ENCODE measurements at places on chromosomes 2 and 18.

- no peak for DNase-seq
Measured at GRCh38 chr2:177348118-177348654, 44.4 kb upstream of the AGPS start.

DNA sequence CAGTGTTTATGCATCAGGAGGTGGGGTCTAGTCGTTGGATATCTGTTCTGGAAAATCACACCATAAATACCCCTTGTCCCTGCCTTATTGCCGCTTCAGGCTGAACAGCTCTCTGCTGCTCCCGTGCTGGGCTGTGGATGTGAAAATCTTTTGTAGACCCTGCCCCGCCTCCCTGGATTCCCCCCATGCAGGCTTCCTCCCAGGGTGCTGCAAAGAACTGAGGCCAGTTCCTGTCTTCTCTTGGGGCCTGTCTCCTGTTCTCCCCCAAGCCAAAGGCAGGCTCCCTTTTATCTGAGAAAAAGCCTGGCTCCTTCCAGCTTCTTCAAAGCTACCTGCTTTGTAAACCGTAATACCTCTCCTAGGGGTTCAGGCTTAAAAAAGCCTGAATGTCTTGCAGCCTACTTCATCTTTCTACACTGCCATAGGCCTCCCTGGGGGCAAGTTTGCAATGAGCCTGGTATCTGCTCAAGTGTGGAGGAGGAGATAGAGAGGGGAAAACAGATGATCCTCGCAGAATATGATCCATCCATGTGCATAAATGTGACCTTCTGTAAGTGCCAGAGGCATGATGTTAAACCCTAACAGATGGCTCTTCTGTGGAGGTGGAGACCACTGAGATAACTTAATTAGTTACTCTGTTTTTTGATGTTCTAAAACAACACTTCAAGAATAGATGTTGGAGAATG is 55.3 kb downstream of the VWA3B start:
- no peak for DNase-seq

DNA sequence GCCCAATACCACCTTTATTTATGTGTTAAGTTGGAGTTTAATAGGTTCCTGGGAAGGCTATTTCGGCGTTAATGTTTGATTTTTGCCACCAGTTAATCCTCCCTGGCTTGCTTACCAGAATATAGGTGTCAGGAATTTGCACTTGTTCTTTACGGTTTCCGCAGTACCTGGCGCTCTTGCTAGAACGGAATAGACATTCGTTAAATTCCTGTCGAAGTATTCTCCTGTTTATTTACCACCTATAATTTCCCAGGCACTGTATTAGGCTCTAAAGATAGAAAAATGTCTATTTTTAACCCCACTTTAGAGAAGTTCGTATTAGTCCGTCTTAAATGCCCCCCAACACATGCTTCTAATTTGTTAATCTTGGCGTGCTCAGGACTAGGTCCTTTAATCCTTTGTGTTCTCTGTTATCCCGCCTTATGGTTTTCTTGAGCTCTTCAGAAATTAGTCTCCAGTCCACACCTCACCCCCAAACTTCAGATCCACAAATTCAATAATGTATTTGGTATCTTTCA is 575 bp downstream of the CCDC150 start:
- no peak for DNase-seq

DNA sequence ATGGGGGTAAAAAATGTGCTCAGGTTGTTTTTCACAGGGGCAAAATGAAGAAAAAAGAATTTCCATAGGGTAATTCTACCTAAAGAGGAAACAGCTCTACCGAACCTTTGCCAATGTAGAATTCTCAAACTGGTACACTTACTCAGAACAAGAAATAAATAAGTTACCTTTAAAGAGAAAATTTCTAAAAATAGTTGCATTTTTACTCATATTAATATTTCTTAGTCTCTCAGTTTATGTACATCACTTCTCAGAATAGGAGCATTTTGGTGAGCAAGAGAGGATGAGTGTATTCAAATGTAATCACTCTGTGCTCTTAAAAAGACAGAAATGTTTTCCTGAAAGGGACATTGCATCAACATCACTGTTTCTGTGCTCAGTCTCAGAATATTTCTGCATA is 574.7 kb upstream of the SLC8A1 start:
- no peak for DNase-seq

- DNase-seq: no peak
Measured at GRCh38 chr18:8825273-8825672, 119.9 kb downstream of the MTCL1 start.

DNA sequence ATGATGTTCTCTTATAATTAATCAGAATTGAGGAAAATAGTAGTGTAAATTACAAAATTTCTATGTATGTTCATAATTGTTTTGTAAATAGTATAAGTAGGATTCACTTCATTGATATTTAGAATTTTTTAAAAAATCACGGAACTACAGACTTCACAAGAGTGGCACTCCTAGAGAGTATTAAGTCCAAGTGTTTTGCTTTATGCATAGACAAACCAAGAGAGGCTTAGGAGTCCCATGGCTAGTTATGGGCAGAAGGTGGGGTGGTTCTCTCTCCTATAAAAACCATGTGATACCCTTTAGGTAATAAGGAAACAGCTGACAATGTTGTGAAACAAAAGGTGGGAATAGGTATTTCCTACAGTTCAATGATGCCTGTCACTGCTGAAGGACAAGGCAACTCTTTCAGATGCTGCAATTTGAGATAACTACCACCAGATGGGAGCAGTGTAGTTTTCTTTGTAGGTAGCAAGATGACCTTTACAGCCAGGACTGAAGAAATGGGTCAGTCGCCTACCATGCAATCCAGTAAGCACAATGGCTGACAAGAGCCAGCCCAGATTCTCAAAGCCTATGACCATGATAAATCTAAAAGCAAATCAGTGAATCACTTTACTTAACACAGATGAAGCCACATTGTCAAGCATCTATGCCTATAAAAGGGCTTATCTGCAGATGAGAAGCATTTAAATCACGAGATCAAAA is 83.9 kb downstream of the AAK1 start:
- DNase-seq: no peak

DNA sequence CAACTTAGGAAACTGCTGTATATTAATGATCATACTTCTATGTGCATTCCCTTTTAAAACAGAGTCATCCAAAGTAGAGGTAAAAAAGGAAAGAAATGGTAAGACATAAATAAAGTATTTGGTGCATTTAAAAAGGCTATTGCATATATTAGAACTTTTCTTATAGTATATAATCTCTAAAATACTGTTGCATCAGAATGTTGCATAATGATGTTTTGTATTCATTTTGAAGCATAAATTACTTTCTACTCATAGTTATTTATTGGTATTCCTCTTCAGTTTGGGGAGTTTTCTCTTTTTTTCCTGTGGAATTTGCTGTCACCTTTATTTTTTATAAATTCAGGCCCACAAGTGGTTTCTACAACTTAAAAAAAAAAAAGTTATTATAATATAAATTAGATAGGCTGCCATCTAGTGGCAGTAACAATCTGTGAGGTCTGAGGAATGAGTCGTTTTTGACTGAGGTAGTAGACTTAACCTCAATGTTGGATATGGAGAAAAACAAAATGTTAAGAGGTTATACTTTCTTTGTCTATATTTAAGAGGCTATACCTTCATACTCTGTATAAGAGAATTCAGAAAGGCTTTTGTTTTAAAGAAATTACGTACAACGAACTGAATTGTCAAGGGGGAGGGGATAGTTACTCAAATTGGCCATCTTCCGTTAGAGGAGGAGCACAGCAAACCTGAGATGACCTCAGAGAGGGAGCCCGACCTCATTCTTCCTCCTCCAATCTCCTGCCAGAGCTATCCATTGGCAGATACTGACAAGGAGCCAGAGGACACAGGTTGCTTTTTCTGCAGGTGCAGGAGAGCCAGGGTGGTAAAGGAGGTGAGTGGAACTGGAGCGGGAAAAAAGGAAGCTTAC is 23.8 kb downstream of the ANKAR start:
- no peak for DNase-seq

DNA sequence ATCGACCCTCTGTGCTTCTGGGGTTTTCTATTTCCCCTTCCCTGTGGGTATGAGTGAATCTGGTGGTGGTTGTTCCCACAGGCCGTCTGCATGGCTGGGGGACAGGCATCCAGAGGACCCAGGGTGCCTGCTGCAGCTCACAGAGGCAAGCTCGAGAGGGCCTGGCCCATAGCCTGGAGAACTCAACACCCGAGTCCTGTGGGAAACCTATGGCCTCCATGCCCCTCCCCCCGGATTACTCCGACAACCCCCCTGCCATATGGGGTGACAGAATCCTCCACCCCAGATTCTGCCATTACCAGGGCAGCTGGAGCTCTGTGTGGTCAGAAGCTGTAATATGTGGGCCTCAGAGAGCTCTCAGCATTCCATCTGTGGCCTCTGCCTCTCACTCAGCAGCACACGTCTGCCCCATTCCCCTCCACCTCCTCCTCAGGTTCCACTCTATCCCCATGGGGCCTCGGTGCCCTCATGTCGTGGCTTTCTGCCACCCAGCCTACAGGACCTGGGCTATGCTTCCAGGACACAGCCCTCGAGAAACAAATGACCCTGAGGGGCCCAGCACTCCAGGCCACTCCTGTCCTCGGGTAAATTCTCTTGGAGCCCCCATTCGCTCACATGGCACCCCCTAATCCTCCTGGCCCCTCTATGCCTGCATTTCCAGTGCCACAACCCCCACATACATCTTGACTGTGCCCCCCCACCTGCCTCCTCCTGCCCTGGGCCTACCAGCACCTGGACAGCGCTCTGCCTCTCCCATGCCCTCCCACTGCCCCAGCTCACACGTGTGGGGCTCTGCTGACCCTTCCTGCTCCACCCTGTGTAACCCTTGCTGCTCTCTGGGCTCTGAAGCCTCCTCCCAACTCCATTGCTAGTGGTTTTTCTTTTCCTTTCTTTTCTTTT is 3.6 kb downstream of the MZT2A start:
- DNase-seq: no peak

- no peak for DNase-seq
Measured at GRCh38 chr18:56542476-56542875, 95.9 kb downstream of the TXNL1 start.

DNA sequence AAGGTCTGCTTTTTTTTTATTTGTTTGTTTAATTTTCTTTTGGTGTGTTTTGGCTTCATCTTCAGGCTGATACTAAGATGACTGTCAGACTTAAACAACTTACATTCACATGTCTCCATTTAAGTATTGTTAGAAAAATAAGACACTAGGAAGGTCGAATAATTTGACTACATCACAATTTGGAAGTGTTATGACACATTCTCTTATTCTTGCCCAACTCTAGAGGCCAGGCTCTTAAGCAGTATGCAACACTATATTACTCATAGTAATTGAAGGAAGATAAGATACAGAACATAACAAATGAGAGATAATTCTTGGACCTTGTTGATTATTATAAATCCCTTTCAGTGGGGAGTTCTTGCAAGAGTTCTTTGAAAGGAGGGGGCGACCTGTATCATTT is 295.3 kb upstream of the COL3A1 start:
- DNase-seq: no peak

DNA sequence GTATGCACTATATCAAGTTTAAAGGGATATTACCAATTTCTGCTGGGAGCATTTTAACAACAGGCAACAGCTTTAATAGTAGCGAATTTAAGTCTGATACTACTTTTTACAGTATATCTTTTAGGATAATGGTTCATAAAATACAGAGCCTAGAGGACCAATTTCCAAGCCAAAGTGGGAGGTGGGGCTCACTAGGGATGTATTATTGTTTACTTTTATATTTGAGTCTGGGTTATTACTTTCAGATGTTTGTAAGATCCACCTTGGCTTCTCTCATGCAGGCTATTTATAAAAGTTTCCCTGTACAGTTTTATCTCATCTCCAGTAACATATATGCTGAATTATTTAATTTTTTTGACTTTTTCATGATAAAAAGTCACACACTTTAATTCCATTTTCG is 242.0 kb downstream of the CMPK2 start:
- DNase-seq: no peak

- no peak for DNase-seq
Measured at GRCh38 chr2:42359965-42360483, 993 bp downstream of the COX7A2L start.

GRCh38 chr18:70075906-70076305 is 128.2 kb upstream of the CD226 start:
- DNase-seq: no peak

GRCh38 chr18:74126684-74127655 is 20.7 kb downstream of the FBXO15 start:
- DNase-seq: no peak

- no peak for DNase-seq
Measured at GRCh38 chr2:175430236-175430635, 248.7 kb upstream of the ATP5MC3 start.

DNA sequence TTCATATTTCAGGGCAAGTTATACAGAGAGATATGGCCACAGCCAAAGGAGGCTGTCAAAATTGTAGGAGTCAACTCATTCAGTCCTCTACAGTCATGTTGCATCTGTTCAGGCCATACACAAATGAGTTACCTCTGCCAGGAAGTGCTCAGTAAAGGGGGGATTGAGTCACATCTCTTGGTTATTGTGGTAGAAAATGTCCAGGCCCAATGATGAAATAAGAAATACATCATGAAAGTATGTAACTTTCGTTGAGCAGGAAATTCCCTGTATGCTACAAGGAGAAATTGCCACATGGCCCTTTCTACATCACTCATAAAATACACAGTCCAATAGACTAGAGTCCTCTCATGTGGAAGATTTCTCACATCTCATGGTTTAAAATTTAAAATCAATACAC is 103.9 kb upstream of the COL3A1 start:
- no peak for DNase-seq

DNA sequence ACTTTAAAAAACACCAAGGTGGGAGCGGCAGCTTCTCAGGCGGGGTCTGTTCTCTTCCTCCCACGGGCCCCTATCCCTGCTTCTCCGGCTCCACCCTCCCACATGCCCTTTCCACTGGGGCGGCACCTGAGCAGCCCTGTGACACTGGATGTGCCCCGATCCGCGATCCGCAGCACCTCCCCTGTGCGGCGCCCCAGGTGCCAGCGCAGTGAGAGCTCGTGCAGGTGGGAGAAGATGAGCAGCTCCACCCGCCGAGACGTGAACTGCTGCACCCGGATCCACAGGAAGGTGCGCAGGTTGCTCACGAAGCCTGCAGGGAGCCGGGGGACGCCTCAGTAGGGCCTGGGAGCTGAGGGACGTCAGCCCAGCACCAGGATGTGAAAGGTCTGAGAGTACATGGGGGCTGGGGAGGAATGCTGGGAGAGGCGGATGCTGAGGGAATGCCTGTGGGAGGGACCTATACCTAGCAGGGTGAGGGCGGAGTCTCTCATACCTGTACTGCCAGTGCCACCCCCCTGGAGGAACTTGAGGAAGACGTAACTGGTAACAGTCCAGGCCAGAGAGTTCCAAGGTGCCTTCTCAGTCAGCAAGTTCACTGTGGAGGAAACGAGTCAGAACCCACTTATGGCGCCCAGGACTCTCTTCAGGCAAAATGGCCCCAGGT is 2.8 kb downstream of the ABCB6 start:
- DNase-seq: no peak

GRCh38 chr2:217085543-217085942 is 225.7 kb upstream of the TNP1 start:
- DNase-seq: no peak

- no peak for DNase-seq
Measured at GRCh38 chr2:61911510-61911909, 6.0 kb downstream of the COMMD1 start.

All from ecto neural progenitor cell (in vitro differentiated cells).